ENCODE measurements at places on chromosomes 11 and 22. TPM values are rescaled to one million over a fixed set of nuclear protein-coding genes. Genes with fewer than 3 reads are reported as not detected.
A peak's percentile ranks its signal among the peaks of the same experiment; 100 is the strongest.

Gene KLHL35
- 0.74 TPM for total RNA-seq

Gene ELMOD1
- total RNA-seq = 2.3 TPM

Gene OR8G1
- total RNA-seq = not detected

Gene OR6A2
- total RNA-seq = not detected

DNA sequence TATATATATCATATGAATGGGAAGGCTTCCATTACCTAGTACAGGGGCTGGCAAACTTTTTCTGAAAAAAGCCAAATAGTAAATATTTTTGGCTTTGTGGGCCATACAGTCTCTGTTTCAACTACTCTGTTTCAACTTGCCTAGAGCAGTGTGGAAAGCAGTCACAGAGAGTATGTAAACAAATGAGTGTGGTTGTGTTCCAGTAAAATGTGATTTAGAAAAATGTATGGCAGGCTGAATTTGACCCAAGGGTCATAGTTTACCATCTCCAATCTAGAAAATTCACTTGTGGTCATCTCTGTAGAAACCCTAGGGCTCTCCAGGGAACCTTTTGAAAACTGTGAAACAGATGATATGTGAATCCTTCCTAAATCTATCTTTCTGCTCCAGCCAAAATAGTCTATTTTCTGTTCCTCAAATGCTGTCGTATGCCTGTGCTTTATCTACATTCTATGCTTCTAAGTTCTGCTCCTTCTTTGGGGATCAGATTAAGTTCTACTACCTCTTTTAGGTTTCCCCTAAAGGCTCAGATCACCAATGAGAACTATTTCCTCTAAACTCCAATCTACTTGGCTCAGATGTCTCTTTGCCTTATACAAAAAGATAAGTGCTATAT, 356.2 kb downstream of the METTL15 start:
- no peaks in the 10 kb centered on the region for H3K4me1 ChIP-seq
- H3K36me3 ChIP-seq = no peaks in the 10 kb centered on the region
- no peak overlapping the region for H3K4me3 ChIP-seq
- no peaks in the 10 kb centered on the region for H3K27me3 ChIP-seq

GRCh38 chr11:36035454-36035853, 91.6 kb downstream of the LDLRAD3 start:
- H3K4me3 ChIP-seq = no peak overlapping the region
- no peak overlapping the region for H3K27ac ChIP-seq
- H3K4me1 ChIP-seq = peaks cover 20% of the 10 kb centered on the region
- peaks cover 5% of the 10 kb centered on the region for H3K27me3 ChIP-seq
- H3K36me3 ChIP-seq = no peaks in the 10 kb centered on the region

DNA sequence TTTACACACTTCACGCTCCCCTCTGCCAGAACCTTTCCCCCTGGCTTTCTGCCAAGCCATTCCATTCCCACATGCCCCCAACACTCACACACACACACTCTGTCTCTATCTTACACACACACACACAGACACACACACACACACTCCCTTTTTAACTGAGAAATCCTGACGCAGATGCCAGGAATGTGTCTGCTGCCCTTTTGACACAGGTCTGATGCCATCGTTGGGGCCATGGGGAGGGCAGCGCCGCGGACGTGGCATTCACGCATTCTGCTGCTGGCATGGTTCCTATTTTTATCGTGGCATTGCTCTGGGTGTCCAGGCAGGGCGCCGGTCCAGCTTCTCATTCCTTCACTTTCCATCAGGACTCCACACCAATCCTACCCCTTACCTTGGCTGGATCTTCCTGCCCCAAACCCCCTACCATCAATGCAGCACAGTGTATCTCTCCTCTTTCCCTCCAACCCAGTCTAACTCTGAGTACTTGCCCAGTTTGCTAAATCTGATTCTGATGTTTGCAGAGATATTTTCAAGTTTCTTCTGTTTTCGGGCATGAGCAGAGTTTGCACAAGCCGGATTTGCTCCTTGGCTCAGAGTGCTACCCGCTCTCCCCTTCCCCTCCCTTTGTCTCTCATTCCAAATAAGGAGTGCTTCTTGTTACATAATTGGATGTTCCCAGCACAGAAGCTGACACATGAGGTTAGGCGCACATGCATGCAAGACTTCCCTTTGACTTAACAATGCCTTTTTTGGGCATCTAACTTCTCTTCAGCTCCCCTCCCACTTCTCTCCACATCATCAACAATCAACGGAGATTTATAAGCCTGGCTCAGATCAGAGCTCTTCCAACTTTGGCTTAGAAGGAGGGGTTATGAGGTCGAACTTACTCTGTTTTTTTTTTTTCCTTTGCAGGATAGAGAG, 18.8 kb downstream of the SNX19 start:
- H3K4me3 ChIP-seq = peak overlapping the region; percentile 28
- peak; percentile 69 for DNase-seq
- H3K27me3 ChIP-seq = no peaks in the 10 kb centered on the region
- peaks cover 64% of the 10 kb centered on the region for H3K4me1 ChIP-seq

DNA sequence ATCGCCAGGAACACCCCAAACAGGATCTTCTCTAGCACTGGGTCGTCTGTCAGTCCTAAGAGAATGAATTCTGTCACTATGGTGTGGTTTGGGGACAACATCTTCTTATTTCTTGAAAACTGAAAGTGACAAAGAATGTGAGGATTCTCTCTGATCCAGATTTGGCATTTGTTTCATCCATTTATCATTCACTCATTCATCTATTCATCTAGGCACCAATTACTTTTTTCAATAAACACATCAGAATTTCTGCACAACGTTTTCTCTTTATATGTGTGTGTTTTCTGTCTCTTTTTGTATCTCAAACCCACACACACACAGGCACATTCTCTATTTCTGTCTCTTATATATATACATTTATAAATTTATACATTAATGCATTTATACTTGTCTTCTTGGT, at the start of gene OR5M10:
TSS of gene OR5M10 (minus strand) at position 101 of the 400 bp plus-strand sequence. CDS start at position 101, 0 bp downstream.
- no peaks in the 10 kb centered on the region for H3K36me3 ChIP-seq
- no peak for DNase-seq
- H3K4me1 ChIP-seq = no peaks in the 10 kb centered on the region
- H3K27ac ChIP-seq = no peak within 1 kb of the TSS

GRCh38 chr11:64122411-64123410, 43.2 kb downstream of the MACROD1 start:
- peak; percentile 69 for DNase-seq
- no peak overlapping the region for H3K4me3 ChIP-seq
- no peaks in the 10 kb centered on the region for H3K36me3 ChIP-seq

- H3K27me3 ChIP-seq = no peaks in the 10 kb centered on the region
- no peak overlapping the region for H3K27ac ChIP-seq
- no peak overlapping the region for H3K4me3 ChIP-seq
- H3K4me1 ChIP-seq = no peaks in the 10 kb centered on the region
Observed at GRCh38 chr11:2588809-2589537, 110.8 kb downstream of the KCNQ1OT1 start.

DNA sequence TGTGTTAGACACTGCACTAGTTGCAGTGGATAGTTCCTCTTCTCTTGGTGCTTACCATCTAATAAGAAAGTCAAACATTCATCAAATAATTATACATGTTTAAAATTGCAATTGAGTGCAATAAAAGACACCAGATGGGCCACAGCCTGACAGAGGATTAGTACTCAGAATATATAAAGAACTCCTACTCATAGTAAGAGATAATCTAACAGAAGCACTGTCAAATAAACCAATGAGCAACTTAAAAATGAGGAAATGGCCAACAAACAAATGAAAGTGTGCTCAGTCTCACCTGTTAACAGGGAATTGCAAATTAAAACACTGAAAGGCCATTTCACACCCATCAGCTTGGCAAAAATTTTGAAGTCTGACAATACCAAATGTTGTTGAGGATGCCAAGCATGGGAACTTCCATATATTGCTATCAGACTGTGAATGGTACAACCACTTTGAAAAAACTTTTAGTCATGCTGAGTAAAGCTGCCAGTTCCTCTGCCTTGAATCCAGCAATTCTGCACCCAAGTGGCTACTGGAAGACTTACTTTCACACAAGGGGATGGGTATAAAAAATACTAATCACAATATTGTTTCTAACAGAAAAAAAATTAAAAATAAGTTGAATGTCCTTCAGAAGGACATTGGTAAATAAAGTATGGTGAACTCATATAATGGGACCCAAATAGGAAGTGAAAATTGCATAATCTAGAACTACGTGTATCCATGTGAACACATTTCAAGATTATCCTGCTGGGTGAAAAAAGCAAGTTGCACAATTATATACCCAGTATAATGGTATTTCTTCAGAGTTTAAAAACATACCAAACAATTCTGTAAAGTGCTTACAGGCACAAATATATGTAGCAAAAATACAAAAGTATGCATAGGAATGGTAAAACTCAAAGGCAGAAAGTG, 41.4 kb upstream of the CREB3L1 start:
- DNase-seq = no peak
- H3K4me1 ChIP-seq = peaks cover 32% of the 10 kb centered on the region
- no peak overlapping the region for H3K27ac ChIP-seq
- no peaks in the 10 kb centered on the region for H3K27me3 ChIP-seq
- no peaks in the 10 kb centered on the region for H3K36me3 ChIP-seq

- H3K27ac ChIP-seq = peak overlapping the region; percentile 33
- H3K4me1 ChIP-seq = peaks cover 14% of the 10 kb centered on the region
- peaks cover 24% of the 10 kb centered on the region for H3K27me3 ChIP-seq
- H3K4me3 ChIP-seq = peak overlapping the region; percentile 62
- DNase-seq = peak; percentile 47
Observed at GRCh38 chr22:49632199-49633009, 195.3 kb downstream of the BRD1 start.

DNA sequence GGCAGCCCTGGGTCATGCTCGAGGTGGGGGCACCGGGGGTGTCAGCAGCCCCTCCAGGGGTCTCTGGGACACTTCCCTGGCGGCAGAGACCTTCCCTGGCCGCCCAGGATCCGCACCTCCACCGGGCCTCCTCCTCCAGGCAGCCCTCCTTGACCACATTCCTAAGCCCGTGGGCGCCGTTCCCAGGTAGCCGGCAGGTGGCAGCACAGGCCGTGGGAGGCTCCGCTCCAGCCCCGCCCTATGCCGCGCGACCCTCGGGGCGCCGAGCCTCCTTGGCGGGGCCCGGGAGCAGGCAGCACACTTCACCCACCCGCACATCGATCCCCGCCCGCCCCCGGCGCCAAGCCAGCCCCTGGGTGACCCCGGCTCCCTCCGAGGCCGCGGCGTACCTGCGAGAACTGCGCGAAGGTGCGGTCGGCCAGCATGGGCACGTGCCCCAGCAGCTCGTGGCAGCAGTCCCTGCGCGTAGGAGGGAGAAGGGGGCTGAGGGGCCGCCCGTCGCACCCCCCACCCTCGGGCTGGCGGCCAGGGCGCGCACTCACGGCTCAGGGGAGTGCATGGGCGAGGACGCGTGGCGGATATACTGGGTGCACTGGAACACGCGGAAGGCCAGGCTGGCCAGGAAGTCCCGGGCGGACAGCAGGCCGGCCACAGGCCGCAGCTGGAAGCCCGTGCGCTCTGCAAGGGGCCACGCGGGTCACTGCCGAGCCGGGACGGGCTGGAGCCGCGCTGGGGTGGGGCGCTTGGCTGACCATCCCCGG, 5.3 kb upstream of the INS start:
- peak overlapping the region; percentile 55 for H3K4me3 ChIP-seq
- no peaks in the 10 kb centered on the region for H3K36me3 ChIP-seq
- DNase-seq = no peak
- H3K27me3 ChIP-seq = peaks cover 93% of the 10 kb centered on the region

DNA sequence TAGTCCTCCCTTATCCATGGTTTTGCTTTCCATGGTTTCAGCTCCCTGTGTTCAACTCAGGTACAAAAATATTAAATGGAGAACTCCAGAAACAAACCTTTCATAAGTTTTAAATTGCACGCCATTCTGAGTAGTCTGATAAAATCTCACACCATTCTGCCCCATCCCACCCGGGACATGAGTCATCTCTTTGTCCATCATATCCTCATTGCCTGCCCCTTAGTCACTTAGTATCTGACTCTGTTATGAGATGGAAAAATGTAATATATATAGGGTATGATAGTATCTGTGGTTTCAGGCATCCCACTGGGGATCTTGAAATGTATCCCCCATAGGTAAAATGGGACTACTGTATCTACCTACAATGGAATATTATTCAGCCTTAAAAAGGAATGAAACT, 35.5 kb upstream of the FGF3 start:
- no peaks in the 10 kb centered on the region for H3K36me3 ChIP-seq
- DNase-seq = no peak
- no peak overlapping the region for H3K27ac ChIP-seq

- H3K4me3 ChIP-seq = no peak overlapping the region
- peaks cover 20% of the 10 kb centered on the region for H3K4me1 ChIP-seq
- H3K27ac ChIP-seq = no peak overlapping the region
- no peak for DNase-seq
Observed at GRCh38 chr11:86489442-86489841, 114.8 kb downstream of the CCDC81 start.

DNA sequence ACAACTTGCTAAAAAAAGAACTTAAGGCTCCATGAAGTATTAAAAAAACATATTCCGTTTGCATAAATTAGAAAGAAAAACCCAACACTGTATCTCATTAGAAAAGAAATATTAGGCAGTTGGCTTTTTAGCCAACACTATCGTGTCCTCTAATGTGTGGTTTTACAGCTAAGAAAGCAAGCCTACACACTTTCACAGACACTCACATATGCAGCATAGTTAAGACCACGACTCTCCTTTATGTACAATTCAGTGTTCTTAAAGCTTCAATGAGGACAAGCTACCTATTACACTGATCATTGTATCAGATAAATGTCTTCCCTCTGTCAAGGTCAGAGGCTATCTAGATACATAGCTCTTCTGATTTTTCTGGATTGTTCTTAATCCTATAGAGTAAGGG, 80.1 kb downstream of the PICALM start:
- peaks cover 28% of the 10 kb centered on the region for H3K4me1 ChIP-seq
- no peak overlapping the region for H3K4me3 ChIP-seq
- peaks cover 51% of the 10 kb centered on the region for H3K36me3 ChIP-seq
- no peak for DNase-seq
- no peaks in the 10 kb centered on the region for H3K27me3 ChIP-seq

GRCh38 chr11:6825231-6825744, 20.2 kb upstream of the OR10A5 start:
- H3K36me3 ChIP-seq = no peaks in the 10 kb centered on the region
- H3K4me3 ChIP-seq = no peak overlapping the region

DNA sequence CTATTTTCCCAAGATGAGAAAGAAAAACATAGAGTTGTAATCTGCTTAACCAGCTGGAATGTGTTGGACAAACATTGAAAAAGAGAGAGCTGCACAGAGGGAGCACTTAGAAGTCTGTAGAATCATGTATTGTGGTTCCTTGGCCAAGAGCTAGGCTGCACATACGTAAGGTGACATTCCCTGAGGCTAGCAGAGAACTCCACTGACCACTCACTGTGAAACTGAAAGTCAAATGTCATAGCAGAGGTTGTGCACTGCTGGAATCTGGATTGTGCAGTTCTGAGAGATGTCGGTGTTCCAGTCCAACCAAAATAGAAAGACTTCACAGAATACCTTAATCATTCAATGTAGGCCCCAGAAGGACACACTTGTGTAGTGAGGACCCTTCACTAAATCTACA, 772.8 kb upstream of the RAG2 start:
- no peaks in the 10 kb centered on the region for H3K27me3 ChIP-seq
- H3K4me3 ChIP-seq = no peak overlapping the region
- H3K27ac ChIP-seq = no peak overlapping the region
- H3K36me3 ChIP-seq = no peaks in the 10 kb centered on the region
